ENCODE measurements at places on chromosomes 7 and 10.

- no peak for DNase-seq
Observed at GRCh38 chr10:11699550-11700097, 42.6 kb upstream of the ECHDC3 start.

- DNase-seq: no peak
Observed at GRCh38 chr10:113965077-113965476, 78.6 kb upstream of the ADRB1 start.

DNA sequence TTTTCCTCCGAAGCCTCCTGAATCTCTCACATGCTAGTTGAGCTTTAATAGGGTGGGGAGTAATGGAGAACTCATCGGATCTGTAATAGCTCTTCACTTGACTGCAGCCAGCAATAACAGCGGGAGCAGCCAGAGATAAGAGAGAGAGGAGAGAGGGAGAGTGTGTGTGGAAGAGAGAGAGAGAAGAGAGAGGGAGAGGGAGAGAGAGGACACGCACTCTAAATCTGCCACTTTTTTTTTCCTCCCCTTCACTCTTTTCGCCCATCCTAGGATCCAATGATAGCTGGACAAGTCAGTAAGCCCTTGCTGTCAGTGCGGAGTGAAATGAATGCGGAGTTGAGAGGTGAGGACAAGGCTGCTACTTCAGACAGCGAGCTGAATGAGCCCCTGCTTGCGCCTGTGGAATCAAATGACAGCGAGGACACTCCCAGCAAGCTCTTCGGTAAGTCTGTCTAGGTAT lies 107.9 kb downstream of the POU6F2 start:
- peak; percentile 77 for DNase-seq

DNA sequence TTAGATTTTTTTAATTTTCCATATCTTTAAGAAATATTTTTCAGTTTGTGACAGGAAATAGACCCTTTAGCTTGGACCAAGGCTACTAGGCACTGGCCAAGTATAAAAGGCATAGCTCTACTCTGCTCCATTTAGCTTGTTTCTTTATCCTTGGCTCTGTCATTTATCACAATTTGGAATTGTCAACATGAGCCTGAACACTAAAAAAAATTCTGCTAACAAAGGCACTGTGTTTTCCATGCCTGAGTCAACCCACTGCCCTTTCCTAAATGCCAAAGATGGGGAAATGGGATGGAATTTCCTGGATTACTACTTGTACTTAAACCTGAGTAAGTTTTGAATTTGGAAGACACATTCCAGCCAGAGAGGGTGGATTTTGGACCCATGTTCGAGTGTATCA lies 128.4 kb downstream of the NSUN6 start:
- no peak for DNase-seq

GRCh38 chr10:125113691-125114371 lies 46.5 kb downstream of the CTBP2 start:
- DNase-seq: no peak

- DNase-seq: no peak
Observed at GRCh38 chr10:55867848-55868247, 493.2 kb downstream of the ZWINT start.

Measured in neural progenitor cell (in vitro differentiated cells).